ENCODE measurements at places on chromosomes 1 and 21.
A peak's percentile ranks its signal among the peaks of the same experiment; 100 is the strongest.

DNA sequence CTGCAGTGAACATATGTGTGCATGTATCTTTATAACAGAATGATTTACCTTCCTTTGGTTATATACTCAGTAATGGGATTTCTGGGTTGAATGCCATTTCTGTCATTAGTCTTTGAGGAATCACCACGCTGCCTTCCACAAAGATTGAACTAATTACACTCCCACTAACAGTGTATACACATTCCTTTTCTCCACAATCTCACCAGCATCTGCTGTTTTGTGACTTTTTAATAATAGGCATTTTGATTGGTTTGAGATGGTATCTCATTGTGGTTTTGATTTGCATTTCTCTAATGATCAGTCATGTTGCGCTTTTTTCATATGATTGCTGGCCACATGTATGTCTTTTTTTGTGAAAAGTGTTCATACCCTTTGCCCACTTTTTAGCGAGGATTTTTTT is 680.5 kb downstream of the PTPRC start:
- DNase-seq, result no peak

GRCh38 chr1:21212126-21212525 is 35.4 kb upstream of the EIF4G3 start:
- peak; percentile 39 for DNase-seq

- DNase-seq, result no peak
Measured at GRCh38 chr1:235460770-235461169, 43.5 kb downstream of the B3GALNT2 start.

- no peak for DNase-seq
Measured at GRCh38 chr1:64537942-64538341, 68.0 kb downstream of the CACHD1 start.

DNA sequence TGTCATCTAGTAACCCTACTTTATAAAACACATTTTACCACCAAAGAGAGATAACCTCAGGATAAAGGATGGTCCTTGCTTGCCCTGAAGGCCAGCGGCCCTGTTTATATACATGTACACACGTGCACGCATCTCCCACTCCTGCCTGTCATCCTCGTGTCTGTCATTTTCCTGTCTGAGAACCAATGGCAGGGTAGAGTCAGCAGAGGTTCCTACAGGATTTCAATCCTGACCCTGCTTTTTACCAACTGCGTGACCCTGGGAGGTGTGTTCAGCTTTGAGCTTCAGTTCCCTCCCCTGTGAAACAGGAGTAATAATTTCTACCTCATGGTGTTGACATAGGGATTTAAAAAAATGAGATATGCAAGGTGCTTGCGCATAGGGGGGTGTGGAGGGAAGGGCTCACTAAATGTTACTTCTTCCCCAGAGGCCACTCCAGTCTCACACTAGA is 12.3 kb upstream of the RASSF5 start:
- DNase-seq, result no peak

- DNase-seq, result no peak
Measured at GRCh38 chr1:101221945-101222429, 14.8 kb upstream of the S1PR1 start.

- peak; percentile 34 for DNase-seq
Measured at GRCh38 chr21:46455575-46456385, 2.9 kb upstream of the DIP2A start.

GRCh38 chr1:200670242-200671118 is 773 bp upstream of the DDX59 start:
- DNase-seq, result no peak

DNA sequence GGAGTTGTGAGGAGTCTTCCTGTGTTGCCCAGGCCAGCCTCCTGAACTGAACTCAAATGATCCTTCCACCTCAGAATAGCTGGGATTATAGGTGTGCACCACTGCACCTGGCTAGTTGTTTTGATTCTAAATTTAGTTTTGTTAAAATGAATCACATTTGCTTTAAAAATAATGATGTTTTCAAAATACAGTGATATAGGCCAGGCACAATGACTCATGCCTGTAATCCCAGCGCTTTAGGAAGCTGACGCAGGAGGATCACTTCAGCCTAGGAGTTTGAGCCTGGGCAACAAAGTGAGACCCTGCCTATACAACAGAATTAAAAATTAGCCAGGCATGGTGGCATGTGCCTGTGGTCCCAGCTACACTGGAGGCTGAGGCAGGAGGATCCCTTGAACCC is 24.3 kb downstream of the RTCA start:
- no peak for DNase-seq

DNA sequence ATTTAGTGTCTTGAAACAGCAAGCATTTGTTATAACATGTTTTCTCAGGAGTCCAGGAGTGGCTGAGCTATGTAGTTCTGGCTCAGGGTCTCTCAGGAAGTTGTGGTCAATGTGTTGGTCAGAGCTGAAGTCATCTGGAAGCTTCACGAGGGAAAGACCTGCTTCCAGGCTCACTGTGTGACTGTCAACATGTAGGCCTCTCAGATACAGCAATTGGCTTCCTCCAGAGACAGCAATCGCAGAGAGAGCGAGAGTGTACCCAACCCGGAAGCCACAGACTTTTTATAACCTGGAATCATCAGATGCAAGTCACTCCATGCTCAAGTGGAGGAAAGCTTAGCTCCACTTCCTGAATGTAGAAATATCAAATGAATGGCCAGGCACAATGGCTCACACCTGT is 40.9 kb downstream of the TNFRSF9 start:
- peak; percentile 22 for DNase-seq

- no peak for DNase-seq
Measured at GRCh38 chr1:16077406-16078245, 4.2 kb upstream of the FAM131C start.

- DNase-seq, result peak; percentile 75
Measured at GRCh38 chr21:37582590-37582989, 216.0 kb downstream of the DYRK1A start.

Data from mesenchymal stem cell (in vitro differentiated cells and primary cell).